ENCODE measurements at places on chromosomes 7 and 10.

GRCh38 chr7:27112955-27113949 is 10.8 kb upstream of the HOXA2 start:
- no peak for DNase-seq

GRCh38 chr7:16627236-16627635 is 18.3 kb downstream of the ANKMY2 start:
- DNase-seq = no peak

- peak; percentile 1 for DNase-seq
Measured at GRCh38 chr10:19194866-19195265, 146.3 kb downstream of the MALRD1 start.

- DNase-seq = no peak
Measured at GRCh38 chr10:50373821-50374501, 122.6 kb upstream of the ASAH2 start.

DNA sequence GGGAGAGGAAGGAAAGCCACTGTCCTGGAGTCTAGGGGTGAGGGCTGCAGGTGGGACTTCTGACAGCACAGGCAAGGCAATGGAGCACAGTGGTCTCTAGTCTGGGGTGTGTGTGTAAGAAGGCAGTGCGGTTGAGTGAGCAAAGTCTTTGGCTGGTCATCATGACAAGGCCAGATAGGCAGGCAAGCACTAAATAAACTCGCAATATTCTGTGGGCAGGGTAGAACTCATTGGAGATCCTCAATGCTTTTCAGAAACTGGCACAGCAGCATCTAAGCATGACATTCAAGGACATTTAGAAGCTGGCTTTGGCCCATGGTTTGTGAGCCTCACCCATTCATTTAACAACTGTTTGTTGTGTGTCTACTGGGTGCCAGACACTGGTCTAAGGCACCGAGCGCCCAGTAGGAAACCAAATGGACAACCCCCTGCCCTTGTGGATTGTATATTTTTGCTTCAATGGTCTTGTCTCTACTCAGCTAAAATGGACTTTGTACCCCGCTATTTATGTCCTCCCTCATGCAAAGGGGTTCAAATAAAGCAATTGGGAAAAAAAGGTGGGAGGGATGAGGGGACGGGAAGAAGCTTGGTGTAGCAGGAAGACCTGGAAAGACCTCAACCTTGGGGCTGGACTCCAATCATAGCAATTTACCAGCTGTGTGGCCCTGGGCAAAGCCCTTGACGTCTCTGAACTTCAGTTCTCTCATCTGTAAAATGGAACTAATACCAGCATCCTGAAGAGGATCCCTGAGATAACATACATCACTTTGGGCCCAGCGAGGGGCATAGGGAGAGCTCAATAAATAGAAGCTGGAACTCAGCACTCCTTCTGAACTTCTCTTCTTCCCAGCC is 116.0 kb downstream of the NEURL1 start:
- DNase-seq = no peak

- DNase-seq = peak; percentile 66
Measured at GRCh38 chr10:30359373-30360206, 10.5 kb upstream of the MTPAP start.

DNA sequence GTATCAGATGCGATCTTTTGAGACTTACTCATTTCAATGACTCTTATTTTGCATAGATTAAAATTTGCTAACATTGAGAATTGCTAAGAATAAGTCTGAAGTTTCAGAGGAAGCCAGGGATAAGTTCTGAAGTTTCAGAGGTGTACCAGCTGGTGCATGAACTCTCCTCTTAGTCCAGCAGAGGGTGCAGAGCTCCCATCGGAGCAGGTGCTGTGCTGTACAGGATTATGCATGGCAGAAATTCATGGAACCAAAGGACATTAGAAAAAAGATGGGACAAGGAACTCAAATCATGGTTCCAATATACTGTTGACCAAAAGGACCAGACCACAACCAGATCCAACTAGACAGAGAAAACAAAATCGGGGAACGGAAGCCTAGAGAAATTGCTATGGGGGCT is 41.9 kb downstream of the MGAM2 start:
- no peak for DNase-seq

DNA sequence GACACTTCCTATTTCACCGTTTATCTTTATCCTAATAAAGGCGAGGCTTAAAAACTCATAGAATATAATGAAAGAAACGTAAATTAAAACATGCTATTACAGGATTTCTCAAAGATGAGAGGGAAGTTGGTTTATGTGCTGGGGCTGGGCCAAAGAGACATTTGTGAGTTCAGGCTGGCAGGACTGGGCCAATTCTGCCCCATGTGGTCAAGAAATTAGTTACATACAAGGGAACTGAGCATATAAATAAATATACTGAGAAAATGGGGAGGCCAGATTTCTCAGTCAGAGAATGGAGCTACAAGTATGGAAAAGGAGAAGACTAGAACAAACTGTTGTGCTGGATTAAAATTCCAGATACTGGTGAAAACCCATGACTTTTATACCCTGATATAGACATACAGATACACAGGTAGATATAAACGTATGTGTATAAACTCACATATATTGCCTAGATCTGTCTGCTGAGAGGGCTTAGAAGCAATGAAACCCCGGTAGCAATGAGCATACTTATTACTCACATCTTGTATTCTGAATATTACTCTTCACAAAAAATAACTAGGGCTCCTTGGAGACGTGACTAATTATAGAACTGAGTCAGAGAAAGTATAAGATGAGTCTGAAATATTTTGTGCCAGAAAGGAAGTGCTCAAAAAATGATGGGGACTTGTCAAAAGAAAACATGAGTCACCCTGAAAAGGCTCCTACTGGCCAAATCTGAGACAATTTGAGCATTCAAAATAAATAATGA is 155.7 kb upstream of the FGFR2 start:
- peak; percentile 14 for DNase-seq

DNA sequence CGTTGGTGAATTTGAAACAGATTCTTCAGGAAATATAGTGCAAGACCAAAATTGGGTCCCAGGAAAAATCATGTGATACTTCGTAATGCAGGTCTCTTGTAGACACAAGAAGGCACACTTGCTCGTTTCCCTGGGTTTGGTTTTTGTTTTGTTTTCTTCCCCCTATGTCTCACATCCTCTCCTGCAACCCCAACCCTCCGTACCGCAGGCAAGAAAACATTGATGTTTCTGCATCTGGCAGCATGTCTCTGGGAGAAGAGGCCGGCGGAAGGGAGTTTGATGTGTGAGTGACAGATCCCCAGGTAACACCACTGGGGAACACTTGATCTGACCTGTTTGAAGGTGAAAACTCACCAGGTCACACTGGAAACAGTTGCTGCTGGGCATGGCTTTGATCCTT is 718.5 kb downstream of the AUTS2 start:
- DNase-seq = no peak

DNA sequence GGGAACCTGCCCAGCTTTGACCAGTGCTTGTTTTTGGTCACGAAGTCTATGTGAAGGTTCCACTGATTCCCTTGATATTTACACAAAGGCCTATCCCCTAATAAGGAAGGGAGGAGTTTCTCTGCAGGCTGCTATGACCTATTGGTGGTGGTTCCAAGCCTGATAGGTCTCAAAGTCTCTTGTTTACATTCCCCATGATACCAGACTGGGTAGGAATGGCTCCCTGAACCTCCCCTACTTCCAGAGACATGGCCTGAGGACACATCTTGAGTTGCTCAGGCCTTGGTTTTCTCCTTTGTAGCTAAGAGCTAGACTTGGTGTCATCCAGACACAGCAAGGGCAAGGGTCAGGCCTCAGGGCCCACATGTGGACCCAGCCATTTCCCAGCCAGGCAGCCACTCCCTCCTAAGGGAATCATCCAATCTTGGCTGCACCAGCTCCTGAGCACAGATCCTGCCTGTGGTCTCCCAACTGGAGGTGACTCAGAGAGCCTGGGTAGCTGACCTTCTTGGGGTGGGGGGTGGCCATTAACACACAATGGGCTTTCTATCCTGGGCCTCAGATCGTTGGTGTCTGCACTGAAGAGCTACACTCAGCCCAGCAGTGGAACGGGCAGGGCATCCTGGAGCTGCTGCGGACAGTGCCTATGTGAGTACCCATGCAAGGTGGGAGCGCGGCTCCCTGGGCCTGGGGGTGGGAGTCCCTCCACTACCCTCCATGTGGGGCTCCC is 51.0 kb upstream of the TRIM8 start:
- DNase-seq = no peak

DNA sequence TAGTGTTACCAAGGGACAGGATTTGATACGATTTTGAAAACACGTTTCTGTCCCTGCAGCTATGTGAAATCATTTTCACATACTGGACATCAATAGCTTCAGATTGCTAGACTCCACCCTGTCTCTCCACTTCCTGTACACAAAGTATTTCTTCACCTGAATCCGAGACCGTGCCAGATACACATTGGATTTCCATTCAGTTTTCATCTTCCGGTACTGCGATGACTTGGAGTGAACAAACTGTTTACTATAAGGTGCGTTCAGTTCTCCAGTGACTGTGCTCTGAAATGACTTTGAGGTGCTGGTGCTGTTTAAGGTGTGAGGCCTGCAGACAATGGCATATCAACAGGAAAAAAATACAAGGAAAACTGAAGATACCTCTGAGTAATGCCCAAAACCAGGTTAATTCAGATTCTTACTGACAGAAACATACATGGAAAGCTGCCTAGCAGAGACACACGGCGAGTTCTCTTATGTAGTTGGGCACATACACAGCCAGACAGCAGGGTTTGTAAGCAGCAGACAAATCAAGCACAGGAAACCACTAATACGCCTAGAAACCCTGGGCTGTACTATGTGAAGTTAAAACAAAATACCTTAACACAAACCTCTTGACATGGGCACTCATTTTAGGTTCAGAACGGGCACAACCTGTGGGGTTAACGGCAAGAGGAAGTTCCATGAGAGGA is 119.2 kb downstream of the GALNT11 start:
- DNase-seq = no peak

GRCh38 chr10:127300868-127301321 is 104.5 kb upstream of the INSYN2A start:
- DNase-seq = no peak

DNA sequence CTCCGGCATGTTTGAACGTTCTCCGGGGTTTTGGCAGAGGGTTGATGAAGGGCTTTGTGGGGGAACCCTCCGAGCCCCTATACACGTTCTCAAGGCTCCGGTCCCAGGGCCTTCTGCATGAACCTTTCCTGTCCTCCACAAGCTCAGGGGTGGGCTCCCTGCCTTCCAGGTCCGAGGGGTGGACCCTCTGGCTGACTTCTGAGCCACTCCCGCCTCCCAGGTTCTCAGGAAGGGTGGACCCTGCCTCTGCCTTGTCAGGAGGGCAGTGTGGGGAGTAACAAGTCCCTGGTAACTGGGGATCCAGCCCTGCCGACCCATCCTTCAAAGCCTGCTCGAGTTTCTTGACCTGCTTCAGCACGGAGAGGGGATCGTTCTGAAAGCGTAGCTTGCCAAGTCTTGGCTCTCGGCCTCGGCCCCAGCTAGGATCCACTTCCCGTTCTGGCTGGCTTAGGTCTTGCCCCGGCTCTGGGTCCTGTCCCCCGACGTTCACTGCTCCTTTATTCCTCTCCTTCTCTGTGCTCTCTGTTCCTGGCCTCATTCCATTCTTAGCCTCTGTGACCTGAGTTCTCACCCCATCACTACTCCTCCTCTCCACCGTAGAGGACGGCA is 38.9 kb downstream of the DENND2A start:
- no peak for DNase-seq

GRCh38 chr10:112967200-112967599 is 17.2 kb downstream of the TCF7L2 start:
- no peak for DNase-seq

DNA sequence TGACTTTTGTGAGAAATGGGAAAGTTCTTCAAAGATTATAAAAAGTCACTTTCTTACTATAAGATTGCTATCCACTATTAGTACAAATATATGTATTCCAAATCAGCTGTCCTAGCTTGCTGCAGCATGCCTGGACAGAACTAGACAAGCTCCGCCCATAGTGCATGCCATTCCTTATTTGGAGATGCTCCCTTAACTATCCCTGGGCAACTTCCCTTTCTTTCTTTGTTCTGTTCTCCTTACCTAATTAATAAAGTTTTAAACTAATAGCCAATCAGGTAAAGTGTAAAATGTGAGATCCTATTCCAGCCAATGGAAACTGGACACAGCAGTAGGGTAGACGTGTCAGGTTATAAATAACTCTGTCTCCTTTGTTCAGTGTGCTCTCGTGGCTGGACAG is 281.9 kb downstream of the CAMK1D start:
- DNase-seq = no peak

- DNase-seq = no peak
Measured at GRCh38 chr10:88923520-88923919, 29.1 kb downstream of the ACTA2 start.

DNA sequence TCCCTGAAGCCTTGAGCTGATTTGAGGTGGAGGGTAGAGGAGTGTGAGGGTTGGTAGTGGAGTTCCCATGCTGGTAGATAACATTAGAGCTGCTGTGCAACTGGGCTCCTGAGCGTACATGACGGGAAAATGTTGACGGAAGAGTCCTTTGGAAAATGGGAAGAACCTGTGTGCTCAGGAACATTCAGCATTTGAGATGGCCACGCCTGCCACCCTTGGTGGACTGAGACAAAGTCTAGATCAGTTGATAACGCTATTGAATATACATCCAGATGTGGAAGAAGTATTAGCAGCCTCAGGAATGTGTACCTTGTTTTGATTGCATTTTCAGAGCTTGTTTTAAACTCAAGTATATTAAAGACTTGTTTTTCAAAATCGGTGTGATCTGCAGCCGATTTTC is 16.1 kb downstream of the PCBD1 start:
- DNase-seq = no peak

GRCh38 chr10:14439451-14440259 is 108.9 kb upstream of the FRMD4A start:
- no peak for DNase-seq

GRCh38 chr7:116591202-116592040 is 66.6 kb downstream of the CAV1 start:
- no peak for DNase-seq

DNA sequence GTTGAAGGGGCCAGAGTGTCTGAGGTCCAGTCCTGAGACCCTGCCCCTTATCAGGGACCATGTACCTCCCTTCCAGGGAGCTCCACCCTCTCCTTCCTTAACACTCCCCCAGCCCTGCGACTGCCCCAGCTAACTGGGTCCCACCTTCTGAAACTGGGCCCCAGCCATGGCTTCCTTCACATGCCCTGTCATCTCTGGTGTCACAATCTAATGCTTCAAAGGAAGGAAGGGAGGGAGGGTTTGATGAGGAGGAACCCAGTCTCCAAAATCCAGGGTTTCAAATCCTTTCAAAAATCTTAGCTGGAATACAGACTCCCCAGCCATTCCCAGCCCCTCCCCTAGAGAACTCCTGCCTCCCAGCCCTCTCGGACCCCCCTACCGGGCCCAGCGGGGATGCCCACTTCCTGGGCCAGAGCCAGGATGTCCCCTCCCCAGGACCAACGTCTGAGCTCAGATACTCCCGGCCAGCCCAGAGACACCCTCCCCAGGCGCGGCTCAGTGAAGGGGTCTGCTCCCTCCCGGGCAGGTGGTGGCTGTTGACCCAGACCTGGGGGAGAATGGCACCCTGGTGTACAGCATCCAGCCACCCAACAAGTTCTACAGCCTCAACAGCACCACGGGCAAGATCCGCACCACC is 18.0 kb downstream of the C10orf105 start:
- DNase-seq = no peak

DNA sequence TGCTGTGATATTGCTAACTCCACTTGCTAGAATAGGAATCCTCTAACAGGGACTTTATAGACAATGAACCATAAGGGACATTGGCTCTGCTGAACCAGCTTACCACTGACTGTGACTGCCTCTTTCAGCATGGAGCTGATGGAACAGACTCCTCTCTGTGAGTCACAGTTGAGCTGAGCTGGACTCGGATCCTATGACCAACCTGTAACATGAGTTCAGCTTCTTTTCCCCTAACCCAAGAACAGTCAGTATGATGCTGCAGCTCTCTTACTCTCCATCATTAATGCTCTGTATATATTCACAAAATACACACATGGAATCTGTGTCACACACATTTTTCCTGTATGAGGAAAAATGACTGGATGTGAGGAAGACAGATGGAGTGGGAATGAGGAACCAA is 177.9 kb upstream of the BET1 start:
- DNase-seq = no peak

Measured in SW 1271 (cell line).